Mesenteric fat pad (tissue), 1 donor: ENCODE measurements at places on chromosomes 4 and X.

DNA sequence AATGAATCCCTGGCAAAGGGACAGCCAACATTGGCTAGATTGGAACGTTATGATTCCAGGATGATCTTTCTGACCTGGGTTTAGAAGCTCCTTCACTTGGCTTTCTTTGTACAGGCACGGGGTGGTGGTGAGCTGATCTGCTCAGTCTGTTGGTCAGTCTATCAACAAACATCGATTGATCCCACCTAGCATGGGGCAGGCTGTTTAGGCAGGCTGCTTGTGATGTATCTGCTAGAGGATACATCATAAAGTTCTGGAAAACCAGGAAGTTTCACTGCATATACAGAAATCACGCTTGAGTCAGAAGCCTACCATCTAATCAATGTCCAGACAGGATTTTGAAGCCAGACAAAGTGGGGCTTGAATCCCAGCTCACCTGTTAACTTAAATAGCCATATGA is 6.9 kb downstream of the FRMD7 start:
- DNase-seq: no peak

DNA sequence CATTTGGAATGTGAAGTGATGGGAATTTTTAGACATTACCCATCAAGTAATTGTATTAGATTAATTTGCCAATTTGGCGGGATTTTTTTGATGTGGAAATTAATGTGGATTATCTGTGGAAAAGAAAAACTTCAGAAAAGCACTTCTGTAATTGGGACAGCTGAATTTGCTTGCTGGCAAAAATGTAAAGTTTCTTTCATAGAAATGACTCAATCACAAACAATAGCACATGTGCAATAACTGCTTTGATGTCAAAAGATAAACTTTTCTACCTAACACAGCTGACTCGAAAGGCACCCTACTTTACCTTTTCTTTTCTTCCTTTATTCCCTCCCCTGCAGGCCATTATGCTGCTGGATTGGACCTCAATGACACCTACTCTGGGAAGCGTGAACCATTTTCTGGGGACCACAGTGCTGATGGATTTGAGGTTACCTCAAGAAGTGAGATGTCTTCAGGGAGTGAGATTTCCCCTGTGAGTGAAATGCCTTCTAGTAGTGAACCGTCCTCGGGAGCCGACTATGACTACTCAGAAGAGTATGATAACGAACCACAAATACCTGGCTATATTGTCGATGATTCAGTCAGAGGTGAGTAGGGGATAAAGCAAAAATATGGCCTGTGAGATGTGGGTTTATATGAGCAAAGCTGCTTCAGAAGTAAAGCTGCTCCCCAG is 1.4 kb downstream of the AREG start:
- no peak for DNase-seq

DNA sequence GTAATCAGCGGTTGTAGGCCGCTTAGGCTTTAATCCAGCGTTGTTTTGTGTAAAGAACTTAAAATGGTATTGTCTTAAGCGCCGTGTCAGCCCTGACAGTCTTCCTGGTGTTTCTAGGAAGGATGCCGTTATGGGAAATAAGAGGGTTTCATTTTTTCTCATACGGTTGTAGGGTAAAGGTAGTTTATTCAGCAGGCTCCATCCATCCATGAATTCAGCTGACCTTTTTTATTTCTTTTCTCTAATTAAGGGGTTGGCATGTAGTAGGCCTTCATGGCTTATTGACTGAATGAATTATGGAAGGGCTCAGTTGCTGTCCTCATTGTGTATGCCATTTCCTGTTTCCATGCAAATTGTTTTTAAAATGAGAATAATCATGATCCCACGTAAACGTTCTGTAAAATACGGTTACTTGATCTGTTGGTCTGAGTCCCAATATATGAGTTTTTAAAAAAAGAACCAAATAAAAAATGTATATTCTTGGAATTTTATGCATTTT is 693 bp downstream of the OCIAD1 start:
- DNase-seq: no peak

- DNase-seq: no peak
These were observed 38.9 kb downstream of the PDHA1 start for GRCh38 chrX:19382555-19383145.

DNA sequence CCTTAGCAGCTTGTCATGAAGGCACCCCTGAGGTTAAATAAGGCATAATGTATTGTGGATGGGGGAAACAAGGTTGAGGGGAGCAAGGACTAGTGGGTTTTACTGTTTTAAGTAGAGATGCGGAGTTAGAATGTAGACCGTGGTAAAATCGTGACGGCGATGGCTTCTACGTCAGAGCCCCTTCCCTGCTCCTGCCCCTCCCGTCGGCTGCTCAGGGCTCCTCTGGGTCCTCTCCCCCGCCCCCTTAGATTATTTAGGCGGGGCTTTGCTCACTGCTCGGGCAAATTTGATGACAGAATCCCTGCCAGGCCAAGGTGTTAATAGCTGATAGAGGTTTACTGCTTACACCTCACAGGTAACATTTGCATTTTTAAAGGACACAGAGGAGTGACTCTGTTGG is 2.3 kb downstream of the FRMPD3 start:
- no peak for DNase-seq

- DNase-seq: peak; percentile 91
These were observed at the start of gene MTMR8 for GRCh38 chrX:64394874-64395567. MTMR8 (minus strand) TSS chrX:64395452; CDS start chrX:64395363, 89 bp downstream.

- DNase-seq: no peak
These were observed 191.3 kb downstream of the MID1IP1 start for GRCh38 chrX:38992441-38993096.

- no peak for DNase-seq
These were observed 40.8 kb upstream of the GRPEL1 start for GRCh38 chr4:7108660-7109059.

DNA sequence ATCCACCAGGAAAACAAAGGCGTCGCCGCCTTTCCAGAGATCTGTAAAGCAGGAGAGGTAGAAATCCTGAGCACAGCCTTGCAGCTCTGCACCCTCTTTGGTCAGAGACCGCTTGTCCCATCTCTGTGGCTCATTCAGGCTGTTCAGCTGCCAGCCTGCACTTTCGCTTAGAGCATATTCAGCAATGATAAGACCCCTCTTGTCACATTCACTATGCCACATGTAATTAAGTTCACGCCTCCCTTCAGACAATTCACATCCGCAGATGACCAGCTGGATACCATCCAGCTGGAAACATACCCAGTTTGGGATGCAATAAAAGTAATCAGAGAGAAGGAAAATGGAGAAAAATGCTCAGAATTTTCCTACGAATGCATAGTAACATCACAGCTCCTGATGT is 335.4 kb downstream of the UNC5C start:
- no peak for DNase-seq

DNA sequence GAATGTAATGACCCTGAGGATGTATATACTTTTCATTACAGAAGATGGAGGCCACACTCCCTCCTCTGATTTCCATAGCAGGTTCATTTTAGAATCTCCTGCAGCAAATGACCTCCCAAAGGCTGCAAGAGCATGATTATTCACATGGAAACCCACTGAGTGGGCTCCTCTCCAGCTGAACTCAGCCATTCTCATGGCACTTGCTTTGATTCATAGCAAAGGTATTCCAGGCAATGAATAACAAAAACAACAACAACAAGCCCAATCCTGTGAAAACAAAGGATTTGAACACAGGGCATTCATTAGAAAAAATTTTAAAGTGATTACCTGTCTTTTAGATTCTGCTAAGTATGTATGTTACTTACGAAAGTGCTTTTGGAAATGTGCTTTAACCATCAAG is 894.0 kb upstream of the FRG1 start:
- DNase-seq: no peak

GRCh38 chrX:13334491-13334890 is 14.6 kb upstream of the ATXN3L start:
- no peak for DNase-seq

DNA sequence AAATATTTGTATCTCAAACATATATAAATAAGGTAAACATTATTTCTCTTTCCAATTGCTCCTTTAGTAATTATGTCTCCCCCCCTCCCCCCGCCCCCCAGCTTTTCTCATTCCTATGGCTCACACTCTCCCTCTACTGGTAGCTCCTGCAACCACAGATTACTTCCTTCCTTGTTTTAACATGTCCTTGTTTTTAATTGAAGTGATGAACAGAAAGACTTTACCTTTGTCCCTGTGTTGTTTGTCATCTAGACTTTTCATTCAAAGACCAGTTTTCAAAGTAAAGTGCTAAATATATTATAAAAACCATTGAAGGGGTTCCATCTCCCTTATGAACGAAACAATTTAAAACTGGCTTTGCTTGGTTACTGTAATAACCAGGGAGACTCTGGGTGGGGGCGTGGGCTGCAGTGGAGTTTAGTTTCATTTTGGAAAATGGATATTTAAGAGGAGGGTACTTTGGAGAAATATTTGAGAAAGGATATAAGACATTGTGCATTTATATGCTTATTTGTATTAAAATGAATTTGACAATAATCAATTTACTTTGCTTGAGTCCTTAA is 352.9 kb downstream of the RAPGEF2 start:
- no peak for DNase-seq

DNA sequence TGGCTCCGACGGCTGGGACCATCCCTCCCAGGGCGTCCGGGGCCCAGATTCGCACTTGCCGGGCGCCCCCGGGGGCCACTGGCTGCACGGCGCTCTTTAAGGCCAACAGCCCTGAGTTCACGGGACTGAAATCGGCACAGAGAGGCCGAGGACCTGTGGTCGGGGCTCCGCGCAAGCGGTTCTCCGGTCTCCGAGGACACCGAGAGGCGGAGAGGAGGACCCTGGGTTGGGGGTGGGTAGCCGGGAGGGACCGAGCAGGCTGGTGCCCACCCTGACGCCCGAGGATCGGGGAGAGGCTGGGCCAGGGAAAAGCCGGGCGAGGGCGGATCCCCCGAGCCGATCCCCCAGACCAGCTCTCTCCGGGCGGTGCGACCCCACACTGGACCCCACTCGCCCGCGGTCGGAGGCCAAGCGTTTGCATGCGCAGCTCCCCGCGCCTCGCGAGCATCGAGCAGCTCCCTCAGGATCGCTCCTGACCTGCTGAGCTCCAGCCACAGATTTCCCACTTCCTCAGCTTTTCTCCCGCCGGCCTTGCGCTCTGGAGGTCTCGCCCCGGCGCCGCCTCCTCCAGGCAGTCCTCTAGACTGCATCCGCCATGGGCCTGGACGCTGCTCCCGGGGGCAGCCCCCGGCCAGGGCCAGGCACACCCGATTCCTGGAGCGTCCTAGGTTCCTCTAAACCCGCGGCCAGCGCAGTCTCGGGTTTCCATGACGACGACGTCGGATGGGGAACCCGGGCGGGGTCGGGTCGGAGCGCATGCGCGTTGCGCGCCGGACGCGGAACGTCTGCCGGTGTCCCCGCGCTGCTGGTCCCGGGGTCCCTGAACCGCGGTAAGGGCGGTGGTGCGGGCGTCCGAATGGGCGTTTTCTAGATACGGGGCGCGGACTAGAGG is 17.6 kb upstream of the NAT8L start:
- DNase-seq: peak; percentile 95

- no peak for DNase-seq
These were observed 3.4 kb upstream of the MAML3 start for GRCh38 chr4:140157341-140157740.
